ENCODE measurements at places on chromosomes 4 and X. TPM values are rescaled to one million over a fixed set of nuclear protein-coding genes. Genes with fewer than 3 reads are reported as not detected.

- DNase-seq, result no peak
- H3K4me1 ChIP-seq, result no peaks in the 10 kb centered on the region
- H3K27ac ChIP-seq, result no peak overlapping the region
- H3K4me3 ChIP-seq, result no peak overlapping the region
- H3K36me3 ChIP-seq, result no peaks in the 10 kb centered on the region
Observed at GRCh38 chrX:75989806-75990590, 182.9 kb upstream of the PBDC1 start.

- H3K27me3 ChIP-seq, result no peaks in the 10 kb centered on the region
- peak overlapping the region; percentile 64 for H3K27ac ChIP-seq
- H3K36me3 ChIP-seq, result no peaks in the 10 kb centered on the region
- H3K4me1 ChIP-seq, result peaks cover 5% of the 10 kb centered on the region
- no peak overlapping the region for H3K4me3 ChIP-seq
Observed at GRCh38 chr4:152039691-152040090, 278.9 kb upstream of the GATB start.

GRCh38 chrX:1546691-1547251 is 9.8 kb upstream of the P2RY8 start:
- H3K4me3 ChIP-seq, result no peak overlapping the region
- no peak overlapping the region for H3K27ac ChIP-seq
- DNase-seq, result no peak
- no peaks in the 10 kb centered on the region for H3K27me3 ChIP-seq

DNA sequence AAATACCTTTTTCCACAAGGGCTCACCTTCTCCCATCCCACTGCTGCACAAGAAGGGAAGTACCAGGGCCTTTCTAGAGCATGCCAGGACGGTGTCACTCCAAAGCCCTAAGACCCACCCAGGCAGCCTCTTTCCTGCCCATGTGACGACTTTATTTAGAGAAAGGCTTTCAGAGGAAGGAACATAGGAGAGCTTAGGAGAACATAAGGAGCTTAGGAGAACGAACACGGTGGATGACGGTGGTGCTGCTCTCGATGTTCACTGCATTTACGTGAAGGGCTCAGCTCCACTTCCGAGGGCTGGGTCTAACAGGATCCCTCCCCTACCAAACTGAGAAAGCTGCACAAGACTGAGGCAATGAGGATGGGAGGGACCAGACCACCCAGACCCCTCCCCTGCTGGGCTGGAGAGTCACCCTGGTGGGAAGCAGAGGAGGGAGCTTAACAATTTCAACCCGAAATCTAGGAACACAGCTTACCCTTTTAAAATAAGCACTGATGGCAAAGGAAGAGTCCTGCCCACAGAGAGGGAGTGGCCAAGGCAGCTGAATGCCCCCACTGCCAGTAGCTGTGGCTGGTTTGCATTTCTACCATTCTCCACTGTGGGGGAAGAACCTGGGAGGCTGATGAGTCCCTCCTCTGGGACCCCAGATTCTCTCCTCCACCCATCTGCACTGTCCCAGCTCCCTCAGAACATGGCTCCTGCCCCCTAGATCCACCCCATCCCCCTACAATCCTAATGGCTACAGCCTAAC is 29.8 kb downstream of the ZFYVE28 start:
- no peak overlapping the region for H3K4me3 ChIP-seq
- peak; percentile 28 for DNase-seq
- no peak overlapping the region for H3K27ac ChIP-seq
- H3K4me1 ChIP-seq, result no peaks in the 10 kb centered on the region
- H3K36me3 ChIP-seq, result no peaks in the 10 kb centered on the region
- H3K27me3 ChIP-seq, result no peaks in the 10 kb centered on the region

DNA sequence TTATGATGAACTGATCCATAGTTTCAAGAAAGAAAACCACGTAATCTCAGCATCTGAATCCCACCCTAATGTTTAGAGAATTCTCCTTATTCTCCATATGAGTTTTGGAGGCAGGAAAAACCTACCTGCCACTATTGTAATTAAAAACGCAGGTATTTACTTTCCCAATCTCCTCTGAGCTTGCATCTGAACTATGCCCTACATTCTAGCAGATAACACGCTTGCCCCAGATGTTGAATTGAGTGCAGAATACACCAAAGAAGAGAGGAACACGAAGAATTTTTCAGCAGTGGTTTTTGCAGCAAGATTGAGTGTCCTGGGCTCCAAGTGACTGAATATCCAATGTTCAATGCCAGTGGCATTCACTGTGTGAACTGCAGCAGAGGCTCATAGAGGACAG is 182.4 kb downstream of the COX18 start:
- H3K4me1 ChIP-seq, result no peaks in the 10 kb centered on the region
- no peak overlapping the region for H3K4me3 ChIP-seq
- H3K27me3 ChIP-seq, result no peaks in the 10 kb centered on the region
- no peak for DNase-seq

DNA sequence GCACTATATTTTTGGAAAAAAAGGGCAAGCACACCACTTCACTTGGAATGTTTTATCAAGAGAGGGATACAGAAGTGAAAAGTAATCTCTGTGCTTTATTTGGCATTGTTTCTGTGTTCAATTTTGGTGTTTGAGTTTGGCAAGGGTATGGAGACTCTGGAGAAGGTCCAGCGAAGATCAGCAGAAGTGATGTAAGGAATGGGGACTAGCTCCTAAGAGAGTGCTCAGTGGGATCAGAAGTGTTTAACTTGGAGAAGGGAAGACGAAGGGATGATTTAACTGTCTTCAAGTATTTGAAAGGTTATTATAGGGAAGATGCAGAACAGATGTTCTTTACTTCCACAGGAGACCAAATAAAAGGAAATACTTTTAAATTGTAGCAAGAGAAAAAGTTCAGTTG is 74.3 kb downstream of the CFAP299 start:
- no peak overlapping the region for H3K27ac ChIP-seq
- no peaks in the 10 kb centered on the region for H3K4me1 ChIP-seq
- DNase-seq, result no peak
- no peaks in the 10 kb centered on the region for H3K27me3 ChIP-seq
- H3K4me3 ChIP-seq, result no peak overlapping the region

DNA sequence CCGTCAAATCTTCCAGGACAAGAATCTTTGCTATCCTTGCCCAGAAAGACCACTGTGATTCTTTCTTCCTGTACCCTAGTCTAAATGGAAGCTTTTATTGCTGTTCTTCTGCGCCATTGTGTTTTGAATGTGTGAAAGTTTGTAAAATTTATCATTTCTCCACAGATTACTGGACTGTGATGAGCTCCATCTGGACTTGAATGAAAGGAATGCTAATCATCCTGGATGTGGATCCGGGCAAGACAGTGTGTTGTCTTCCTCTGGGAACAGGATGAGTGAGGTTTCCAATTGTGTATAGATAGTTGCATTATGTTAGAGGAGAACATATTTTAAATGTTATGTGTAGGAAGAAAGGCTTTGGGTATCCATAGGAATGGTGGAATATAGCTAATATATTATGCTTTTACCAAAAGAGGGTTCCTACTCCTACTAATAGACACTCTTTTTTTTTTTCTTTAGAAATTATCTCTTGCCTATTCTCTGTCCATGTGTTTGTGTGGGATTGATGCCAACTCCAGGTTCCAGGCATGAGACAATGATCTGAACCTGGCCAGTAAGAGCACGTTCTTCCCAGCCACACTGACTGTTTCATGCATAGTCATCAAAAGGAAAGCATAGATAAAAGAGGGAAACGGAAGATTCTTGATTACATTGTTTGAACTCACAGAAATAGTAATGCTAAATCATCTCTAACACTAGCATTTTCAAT is 803.6 kb upstream of the ADGRL3 start:
- no peak overlapping the region for H3K4me3 ChIP-seq
- no peaks in the 10 kb centered on the region for H3K27me3 ChIP-seq
- no peaks in the 10 kb centered on the region for H3K4me1 ChIP-seq

GRCh38 chr4:138639018-138639741 is 376.4 kb upstream of the NOCT start:
- no peak overlapping the region for H3K4me3 ChIP-seq
- no peak overlapping the region for H3K27ac ChIP-seq

- H3K27me3 ChIP-seq, result no peaks in the 10 kb centered on the region
- DNase-seq, result peak; percentile 97
- no peaks in the 10 kb centered on the region for H3K36me3 ChIP-seq
- H3K4me1 ChIP-seq, result peaks cover 5% of the 10 kb centered on the region
- H3K4me3 ChIP-seq, result no peak overlapping the region
Observed at GRCh38 chrX:40845331-40845911, 110.1 kb upstream of the MED14 start.

- no peak overlapping the region for H3K4me3 ChIP-seq
- no peaks in the 10 kb centered on the region for H3K27me3 ChIP-seq
- no peak overlapping the region for H3K27ac ChIP-seq
- H3K4me1 ChIP-seq, result peaks cover 2% of the 10 kb centered on the region
- H3K36me3 ChIP-seq, result no peaks in the 10 kb centered on the region
Observed at GRCh38 chr4:143424276-143424675, 87.6 kb downstream of the GAB1 start.

DNA sequence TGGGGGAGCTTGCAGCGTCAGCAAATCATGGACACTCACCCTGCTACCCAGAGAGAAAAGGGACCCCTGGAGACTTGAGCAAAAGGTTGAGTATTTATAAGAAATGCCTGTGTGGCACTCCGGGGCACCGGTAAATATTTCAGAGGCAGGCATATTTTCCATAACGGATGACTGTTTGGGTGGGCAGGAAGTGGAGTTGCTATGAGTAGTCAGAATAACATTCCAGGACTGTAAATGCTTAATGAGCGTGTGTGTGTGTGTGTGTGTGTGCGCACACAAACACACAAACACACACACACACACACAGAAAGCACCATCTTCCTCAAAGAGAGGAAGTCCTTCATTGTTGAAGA is 74.6 kb downstream of the MXRA5 start:
- no peaks in the 10 kb centered on the region for H3K27me3 ChIP-seq
- peaks cover 2% of the 10 kb centered on the region for H3K4me1 ChIP-seq
- H3K4me3 ChIP-seq, result no peak overlapping the region

- no peak within 1 kb of the TSS for H3K27ac ChIP-seq
- H3K27me3 ChIP-seq, result peaks cover 19% of the 10 kb centered on the region
- H3K4me3 ChIP-seq, result peak within 1 kb of the TSS; percentile 17
Observed at GRCh38 chrX:104254442-104255115, at the start of gene ESX1. Gene ESX1 (minus strand): TSS chrX:104254933. CDS start chrX:104254849, 84 bp downstream.

DNA sequence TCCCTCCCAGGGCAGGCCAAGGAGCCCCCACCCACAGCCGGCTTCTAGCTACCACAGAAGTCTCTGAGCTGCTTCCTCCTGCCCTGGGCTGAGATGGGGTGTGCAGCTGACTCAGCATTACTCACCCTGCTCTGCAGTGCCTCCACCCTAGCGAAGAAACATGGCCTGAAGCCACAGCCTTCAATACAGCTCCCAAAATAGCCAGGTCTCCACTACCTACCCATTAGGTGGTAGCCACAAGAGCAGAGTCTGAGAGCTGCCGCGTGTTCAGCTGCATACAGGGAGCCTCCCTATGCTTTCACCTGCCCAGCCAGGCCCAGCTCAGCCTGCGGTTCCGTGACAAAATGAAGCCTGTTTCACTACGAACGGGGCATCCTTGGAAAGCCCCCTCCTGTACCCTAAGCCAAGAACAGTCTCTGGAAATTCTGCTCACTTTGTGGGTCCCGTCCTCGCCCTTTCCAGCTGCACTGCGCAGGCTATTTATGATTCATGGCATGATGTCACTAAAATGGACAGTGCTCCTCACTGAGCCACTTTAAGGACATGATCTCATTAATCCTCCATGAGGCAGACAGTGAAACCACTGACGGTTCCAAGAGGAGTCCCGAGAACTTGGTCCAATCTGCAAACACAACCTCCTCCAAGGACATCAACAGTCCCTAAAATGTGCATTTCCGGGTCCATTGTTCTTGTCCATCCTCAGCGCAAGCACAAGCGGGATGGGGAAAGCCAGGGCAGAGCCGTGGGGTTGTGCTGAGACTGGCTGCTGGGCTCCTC is 20.2 kb downstream of the WDR1 start:
- no peak overlapping the region for H3K4me3 ChIP-seq
- peak; percentile 97 for DNase-seq
- peak overlapping the region; percentile 83 for H3K27ac ChIP-seq
- H3K36me3 ChIP-seq, result peaks cover 62% of the 10 kb centered on the region
- H3K27me3 ChIP-seq, result no peaks in the 10 kb centered on the region

DNA sequence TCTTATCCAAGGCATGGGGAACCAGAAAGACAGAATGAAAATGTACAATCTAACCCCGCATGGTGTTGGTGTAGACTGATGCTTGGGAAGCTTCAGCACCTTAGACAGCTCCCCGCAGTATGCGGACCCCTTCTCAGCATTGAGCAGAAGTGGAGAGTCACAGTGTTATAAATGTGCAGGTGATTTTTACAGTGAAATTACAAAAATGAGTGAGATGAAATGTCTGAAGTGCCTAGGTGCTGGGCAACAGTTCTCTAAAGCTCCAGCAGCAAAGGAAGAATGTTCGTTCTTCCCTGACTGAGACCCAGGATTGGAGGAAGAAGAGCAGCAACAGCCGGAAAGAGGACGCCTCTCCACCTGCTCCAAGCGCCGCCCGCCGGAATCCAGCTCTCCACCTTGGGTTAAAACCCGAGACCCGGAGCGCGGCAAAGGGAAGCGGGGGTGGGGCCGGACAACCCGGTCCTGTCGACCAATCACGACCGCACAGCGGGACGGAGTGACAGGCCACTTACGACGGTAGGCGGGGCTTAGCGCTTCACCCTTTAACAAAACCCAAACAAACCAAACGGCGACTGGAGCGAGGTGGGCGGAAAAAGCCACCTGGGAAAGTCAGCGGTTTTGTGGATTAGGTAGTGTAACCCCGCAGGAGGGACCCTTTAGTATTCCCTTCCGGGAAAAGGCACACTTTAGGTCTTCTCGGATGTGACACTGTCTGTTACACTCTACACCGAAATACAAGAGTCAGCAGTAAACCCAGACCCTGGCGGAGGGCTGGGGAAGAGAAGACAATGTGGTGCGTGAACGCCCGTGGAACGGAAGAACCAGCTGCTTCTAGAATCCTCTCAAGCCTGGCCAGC is at the start of gene GLRA3:
TSS of gene GLRA3 (minus strand) at position 403 of the 857 bp plus-strand sequence. CDS start 436 bp downstream, outside the sequence.
- H3K36me3 ChIP-seq, result no peaks in the 10 kb centered on the region
- H3K4me3 ChIP-seq, result no peak within 1 kb of the TSS
- peak; percentile 25 for DNase-seq
- H3K27ac ChIP-seq, result no peak within 1 kb of the TSS
- no peaks in the 10 kb centered on the region for H3K27me3 ChIP-seq

DNA sequence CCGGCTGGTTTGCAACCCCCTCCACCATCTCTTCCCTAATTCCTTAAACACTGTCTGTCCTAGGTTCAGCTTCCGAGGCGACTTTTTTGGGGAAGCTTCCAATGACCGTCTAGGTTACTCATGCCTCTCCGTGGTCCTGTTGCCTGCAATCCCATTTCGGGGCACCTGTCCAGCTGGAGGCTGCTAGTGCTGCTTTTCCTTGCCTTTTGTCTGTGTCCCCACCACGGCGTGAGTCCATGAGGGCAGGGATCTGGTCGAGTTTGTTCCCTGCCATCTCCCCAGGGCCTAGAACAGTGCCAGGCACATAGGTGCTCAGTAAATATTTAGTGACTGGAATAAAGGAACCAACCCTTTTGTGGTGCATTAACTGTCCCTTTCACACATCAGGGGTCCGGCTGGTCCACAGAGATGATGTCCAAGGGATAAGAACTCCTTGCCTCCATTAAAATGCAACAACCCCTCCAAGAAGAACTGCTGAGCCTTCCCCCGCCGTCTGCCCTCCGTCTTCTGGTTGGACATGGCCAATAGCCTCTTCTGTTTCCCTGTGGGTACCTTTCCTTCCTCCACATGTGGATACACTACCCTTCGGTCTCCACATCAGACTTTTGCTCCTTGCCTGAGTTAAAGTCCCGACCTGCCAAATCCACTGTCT is 5.7 kb upstream of the SORCS2 start:
- DNase-seq, result no peak
- H3K27me3 ChIP-seq, result peaks cover 22% of the 10 kb centered on the region
- no peak overlapping the region for H3K4me3 ChIP-seq
- H3K4me1 ChIP-seq, result no peaks in the 10 kb centered on the region
- no peak overlapping the region for H3K27ac ChIP-seq

CACNA1F gene
- not detected for polyA plus RNA-seq

GRIA3 gene
- polyA plus RNA-seq, result 2.2 TPM

TMEM255A gene
- polyA plus RNA-seq, result 0.93 TPM

WAS gene
- polyA plus RNA-seq, result 0.07 TPM

ARMCX4 gene
- 3.4 TPM for polyA plus RNA-seq

C4orf46 gene
- 18.7 TPM for polyA plus RNA-seq

HOPX gene
- polyA plus RNA-seq, result 2.4 TPM

All from fibroblast of lung (primary cell).